ENCODE measurements at places on chromosomes 6 and 20. TPM values are rescaled to one million over a fixed set of nuclear protein-coding genes. Genes with fewer than 3 reads are reported as not detected.
A peak's percentile ranks its signal among the peaks of the same experiment; 100 is the strongest.

- DNase-seq: no peak
These were observed 192.4 kb downstream of the ZMYND8 start for GRCh38 chr20:47164140-47164539.

- no peak for DNase-seq
These were observed 108.4 kb upstream of the MAP3K7 start for GRCh38 chr6:90695316-90695715.

SULF2 gene
- total RNA-seq: 12.0 TPM

SOX12 gene
- total RNA-seq: 79.8 TPM

GRCh38 chr6:143191361-143191760 lies 130.7 kb downstream of the AIG1 start:
- no peak for DNase-seq

LRRC73 gene
- 3.4 TPM for total RNA-seq

MEP1A gene
- not detected for total RNA-seq

GRCh38 chr6:41777551-41778285 lies 2.0 kb downstream of the FRS3 start:
- no peak for DNase-seq

DNA sequence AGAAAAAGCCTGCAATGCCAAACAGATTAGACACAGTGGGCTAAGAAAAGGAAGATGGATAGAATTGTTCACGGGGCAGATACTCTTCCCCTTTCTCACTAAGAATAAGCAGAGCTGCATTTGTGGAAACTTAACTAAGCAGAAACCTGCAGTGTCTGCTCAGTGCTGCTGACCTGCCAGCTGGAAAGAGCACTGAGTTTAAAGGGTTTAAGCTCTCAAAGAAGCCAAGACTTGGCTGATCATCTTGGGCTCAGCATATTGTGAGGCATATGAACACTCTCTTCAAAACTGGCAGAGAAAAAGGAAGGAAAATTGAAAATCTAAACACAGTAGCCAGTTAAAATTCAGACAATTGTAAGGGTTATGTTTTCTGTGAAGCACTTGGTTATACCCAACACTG lies 711.1 kb upstream of the EPHA7 start:
- peak; percentile 28 for DNase-seq

GRCh38 chr6:146110990-146111389 lies 82.1 kb downstream of the GRM1 start:
- no peak for DNase-seq

GRCh38 chr6:129748212-129748900 lies 38.4 kb upstream of the ARHGAP18 start:
- no peak for DNase-seq

FOXO3 gene
- 20.8 TPM for total RNA-seq

CD24 gene
- 166 TPM for total RNA-seq

- peak; percentile 76 for DNase-seq
These were observed 7.1 kb upstream of the MYLK2 start for GRCh38 chr20:31811796-31812728.

DNA sequence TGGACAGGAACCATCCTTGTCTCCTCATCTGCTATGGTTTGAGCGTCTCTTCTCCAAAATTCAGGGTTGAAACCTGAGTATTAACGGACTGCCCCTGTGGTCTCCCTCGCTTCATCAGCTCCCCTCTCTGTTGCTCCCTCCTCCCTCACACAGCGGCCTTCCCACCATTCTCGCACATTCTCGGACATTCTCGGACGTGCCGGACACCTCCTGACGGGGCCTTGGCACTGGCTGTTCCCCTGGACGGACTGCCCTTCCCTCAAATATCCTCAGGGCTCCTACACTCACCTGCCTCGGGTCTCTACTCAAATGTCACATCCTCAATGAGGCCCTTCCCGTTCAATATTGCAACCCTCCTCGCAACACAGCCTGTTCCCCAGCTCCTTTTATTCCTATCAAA lies 115.8 kb downstream of the TBC1D7 start:
- no peak for DNase-seq

- peak; percentile 46 for DNase-seq
These were observed 215.0 kb upstream of the HSF2 start for GRCh38 chr6:122184401-122184827.

CYP39A1 gene
- 4.3 TPM for total RNA-seq

F13A1 gene
- total RNA-seq: 2.4 TPM

OVOL2 gene
- 0.24 TPM for total RNA-seq

KIAA1755 gene
- total RNA-seq: not detected

DNA sequence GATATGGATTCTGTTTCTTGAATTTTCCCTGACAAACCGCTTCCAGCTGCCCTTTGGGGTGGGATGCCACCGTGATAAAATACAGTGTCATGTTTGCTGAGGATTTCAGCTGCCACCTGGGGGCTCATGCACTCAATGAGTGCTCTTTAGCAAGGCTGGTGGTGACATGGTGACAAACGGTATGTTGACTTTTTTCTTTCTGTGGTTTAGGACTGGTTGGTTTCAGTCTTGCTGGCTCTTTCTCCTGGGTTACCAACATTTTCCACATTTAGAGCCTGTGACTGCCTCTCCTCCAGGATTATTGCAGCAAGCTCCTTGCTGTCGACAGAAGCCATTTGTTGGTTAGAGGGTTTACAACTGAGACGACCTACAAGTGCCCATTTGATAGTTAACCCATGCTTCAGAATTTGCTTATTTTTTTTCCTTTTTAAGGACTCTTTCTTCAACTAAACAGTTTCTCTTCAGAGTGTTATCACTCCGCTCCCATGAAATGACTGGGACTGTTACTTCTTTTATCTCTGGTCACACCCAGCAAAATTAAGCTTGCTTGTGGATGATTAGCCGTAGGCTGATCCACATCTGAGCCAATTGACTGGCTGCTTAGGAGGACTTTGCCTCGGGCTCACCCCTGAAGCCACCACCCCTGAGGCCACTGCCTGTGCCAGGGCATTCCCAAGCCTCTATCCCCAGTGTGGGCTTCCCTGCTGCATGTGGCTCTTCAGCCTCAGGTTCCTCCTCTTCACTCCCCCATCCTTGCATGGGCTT lies 48.4 kb upstream of the CDYL start:
- peak; percentile 60 for DNase-seq

- peak; percentile 12 for DNase-seq
These were observed 881 bp downstream of the SFT2D1 start for GRCh38 chr6:166341464-166341863.

DNA sequence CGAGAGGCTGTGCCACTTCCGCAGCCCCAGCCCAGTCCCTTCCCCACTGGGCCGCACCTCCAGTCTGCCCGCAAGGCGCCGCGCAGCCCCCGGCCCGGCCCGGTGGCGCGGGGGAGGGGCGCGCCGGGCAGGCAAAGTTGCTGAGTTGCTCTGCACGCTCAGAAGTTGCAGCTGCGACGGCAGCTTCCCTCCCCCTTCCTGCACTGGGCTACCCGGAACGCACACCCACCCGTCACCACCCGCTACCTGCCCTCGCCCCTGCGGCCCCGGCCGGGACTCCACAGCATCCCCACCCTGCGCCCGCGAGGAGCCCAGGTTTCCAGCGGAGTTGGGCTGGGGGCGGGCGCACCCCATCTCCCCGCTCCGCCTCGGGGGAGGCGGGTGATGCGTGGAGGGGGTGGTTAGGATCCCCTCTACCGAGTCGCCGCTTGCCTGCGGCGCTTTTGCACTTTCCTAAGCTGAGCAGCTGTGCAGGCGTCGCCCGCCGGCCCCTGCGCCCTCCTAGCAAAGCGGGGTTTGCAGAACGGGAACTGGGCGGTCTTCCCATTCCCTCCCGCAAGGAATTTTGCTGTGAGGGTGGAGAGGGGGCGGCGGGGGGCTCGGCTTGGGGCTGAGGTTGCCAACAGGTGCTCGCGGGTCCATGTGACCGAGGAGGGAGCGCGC lies 55.9 kb upstream of the RREB1 start:
- DNase-seq: peak; percentile 52

DNA sequence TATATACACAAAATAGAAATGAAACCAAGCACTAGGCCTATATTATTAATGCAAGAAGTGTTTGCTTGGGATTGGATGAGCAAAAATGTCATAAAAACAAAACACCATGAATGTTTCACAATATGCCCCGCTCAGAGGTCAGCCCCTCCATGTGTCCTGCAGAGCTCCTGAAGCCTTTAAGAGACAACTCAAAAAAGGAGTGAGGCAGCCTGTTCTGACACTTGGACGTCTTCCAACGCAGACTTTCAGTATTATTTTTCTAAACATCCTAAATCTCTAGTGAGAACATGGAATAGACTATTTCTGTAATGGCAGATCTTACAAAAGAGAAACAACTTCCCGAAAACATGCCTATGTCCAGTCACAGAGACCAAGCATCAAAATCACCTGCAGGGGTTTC lies 322.6 kb downstream of the PRKN start:
- no peak for DNase-seq

- peak; percentile 79 for DNase-seq
These were observed 2.3 kb downstream of the TUBB start for GRCh38 chr6:30722280-30723112.

GRCh38 chr20:48492715-48493070 lies 335.1 kb downstream of the PREX1 start:
- no peak for DNase-seq

NRN1 gene
- 0.92 TPM for total RNA-seq

- DNase-seq: no peak
These were observed 29.5 kb downstream of the RIOK1 start for GRCh38 chr6:7419065-7419464.

DNA sequence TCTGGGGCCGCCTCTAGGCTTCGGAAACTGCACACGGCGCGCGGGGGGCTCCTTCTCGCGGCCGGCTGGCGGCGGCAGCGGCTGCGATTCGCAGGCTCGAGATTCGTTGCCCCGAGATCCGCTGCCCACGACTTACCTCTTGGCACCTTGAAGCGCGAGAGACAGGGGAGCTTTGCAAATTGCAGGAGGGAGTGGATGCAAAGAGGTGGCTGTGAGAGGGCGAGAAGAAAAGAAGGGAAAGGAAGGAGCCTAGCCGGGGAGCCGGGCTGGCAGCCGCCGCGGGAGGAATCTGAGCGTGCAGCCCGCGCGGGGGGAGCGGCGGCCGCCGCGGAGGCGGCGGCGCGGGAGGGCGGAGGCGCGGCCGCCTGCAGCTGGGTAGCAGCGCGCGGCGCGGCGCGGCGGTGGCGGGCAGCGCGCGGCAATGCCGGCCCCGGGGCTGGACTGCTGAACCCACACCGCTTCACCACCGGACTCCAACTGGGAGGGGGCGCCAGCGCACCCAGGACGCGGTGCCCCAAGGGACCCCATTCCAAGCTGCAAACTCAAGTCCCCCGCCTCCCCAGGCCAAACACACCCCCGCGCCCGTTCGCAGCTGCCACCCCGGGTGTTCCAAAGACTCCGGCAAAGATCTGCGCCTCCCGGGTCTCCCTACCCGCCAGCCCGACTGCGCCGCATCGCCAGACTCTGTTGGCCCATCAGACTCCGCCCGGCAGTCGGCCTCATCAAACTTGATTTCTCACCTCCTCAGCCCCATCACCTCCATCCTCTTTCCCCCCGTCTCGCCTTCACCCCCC lies 44.2 kb upstream of the SUPT3H start:
- DNase-seq: peak; percentile 81
